ENCODE measurements at places on chromosomes 6 and 20.

- DNase-seq, result no peak
Measured at GRCh38 chr20:24733416-24733815, 215.7 kb upstream of the CST7 start.

DNA sequence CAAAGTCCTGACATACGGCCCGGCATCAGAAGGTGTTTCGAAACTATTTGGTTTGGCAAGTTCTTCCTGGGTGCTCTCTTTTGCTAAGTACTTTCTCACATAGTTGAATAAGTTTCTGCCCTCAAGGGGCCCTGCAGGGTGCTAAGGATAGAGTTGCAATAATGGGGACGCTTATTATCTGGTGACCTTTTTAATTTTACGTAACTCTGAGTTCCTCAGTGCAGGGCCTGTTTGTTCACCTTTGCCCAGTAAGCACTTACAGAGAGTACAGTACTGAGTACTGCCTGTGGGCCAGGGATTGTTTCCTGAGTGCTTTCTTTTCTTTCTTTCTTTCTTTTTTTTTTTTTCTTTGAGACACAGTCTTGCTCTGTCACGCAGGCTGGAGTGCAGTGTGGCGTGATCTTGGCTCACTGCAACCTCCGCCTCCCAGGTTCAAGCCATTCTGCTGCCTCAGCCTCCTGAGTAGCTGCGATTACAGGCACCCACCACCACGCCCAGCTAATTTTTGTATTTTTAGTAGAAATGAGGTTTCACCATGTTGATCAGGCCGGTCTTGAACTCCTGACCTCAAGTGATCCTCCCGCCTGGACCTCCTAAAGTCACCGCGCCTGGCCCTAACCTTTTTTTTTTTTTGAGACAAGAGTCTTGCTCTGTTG is 4.5 kb upstream of the PXMP4 start:
- no peak for DNase-seq

- DNase-seq, result no peak
Measured at GRCh38 chr6:44122801-44123200, 4.5 kb downstream of the MRPL14 start.

- DNase-seq, result no peak
Measured at GRCh38 chr20:41436679-41437078, 70.1 kb upstream of the EMILIN3 start.

GRCh38 chr20:29123861-29124260 is 2133.6 kb upstream of the DEFB115 start:
- DNase-seq, result no peak

GRCh38 chr20:2836035-2836434 is 4.4 kb downstream of the PCED1A start:
- no peak for DNase-seq

GRCh38 chr6:19297880-19298279 is 539.3 kb upstream of the ID4 start:
- DNase-seq, result peak; percentile 99

GRCh38 chr6:143695969-143696663 is 18.4 kb downstream of the PHACTR2 start:
- no peak for DNase-seq

GRCh38 chr6:32974541-32975308 is 6.3 kb downstream of the BRD2 start:
- no peak for DNase-seq

DNA sequence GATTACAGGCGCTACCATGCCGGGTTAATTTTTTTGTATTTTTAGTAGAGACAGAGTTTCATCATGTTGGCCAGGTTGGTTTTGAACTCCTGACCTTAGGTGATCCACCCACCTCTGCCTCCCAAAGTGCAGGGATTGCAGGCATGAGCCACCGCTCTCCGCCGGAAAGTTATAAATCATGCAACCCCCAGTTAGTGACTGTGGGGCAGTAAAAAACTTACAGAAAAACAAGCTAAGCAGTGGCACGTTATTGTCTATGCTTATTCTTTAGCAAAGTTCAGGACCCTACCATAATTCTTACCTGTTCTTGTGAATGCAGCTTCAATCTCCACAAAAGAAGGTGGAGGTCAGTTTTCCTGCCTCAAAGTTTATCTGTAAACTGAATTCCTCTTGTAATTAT is 47.5 kb upstream of the BTN3A2 start:
- DNase-seq, result no peak

- DNase-seq, result no peak
Measured at GRCh38 chr6:73032586-73032985, 192.7 kb downstream of the KHDC1L start.

GRCh38 chr20:34049897-34050695 is 56.4 kb downstream of the RALY start:
- DNase-seq, result no peak

GRCh38 chr6:33343953-33344611 is 26.5 kb upstream of the ZBTB22 start:
- DNase-seq, result no peak

DNA sequence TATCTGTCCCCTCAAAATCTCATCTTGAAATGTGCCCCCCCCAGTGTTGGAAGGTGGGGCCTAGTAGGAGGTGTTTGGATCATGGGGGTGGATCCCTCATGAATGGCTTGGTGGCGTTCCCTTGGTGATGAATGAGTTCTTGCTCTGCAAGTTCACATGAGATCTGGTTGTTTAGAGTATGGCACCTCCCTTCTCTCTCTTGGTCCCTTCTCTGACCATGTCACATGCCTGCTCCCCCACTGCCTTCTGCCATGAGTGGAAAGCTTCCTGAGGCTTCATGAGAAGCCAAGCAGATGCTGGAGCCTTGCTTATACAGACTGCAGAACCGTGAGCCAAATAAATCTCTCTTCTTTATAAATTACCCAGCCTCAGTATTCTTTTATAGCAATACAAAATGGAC is 70.9 kb downstream of the MAN1A1 start:
- DNase-seq, result no peak

DNA sequence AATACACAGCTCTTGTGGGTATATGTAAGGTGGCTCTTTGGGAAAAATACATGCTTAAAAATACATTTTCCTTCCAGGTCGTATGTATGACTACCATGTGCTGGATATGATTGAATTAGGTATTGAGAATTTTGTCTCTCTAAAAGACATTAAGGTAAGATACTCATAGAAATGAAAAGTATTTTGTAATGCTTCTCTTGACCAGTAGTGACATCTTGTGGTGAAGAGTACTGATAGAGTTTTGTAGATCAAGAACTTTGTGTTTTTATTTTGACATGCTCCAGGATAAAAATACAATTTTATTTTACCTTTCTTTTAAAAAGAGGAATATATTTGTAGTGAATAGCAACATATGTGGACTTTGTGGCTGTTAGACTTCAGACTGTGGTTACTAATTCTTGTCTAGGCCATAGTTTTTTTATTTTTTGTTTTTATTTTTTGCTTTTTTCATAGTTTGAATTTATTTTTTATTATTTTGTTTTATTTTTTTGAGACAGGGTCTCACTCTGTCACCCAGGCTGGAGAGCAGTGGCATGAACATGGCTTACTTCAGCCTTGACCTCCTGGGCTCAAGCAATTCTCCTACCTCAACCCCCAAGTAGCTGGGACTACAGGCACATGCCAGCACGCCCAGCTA is 17.9 kb downstream of the RPF2 start:
- no peak for DNase-seq

- DNase-seq, result no peak
Measured at GRCh38 chr20:23011008-23011721, 23.9 kb upstream of the SSTR4 start.

GRCh38 chr20:53760025-53760441 is 166.4 kb upstream of the ZNF217 start:
- DNase-seq, result no peak

- no peak for DNase-seq
Measured at GRCh38 chr6:13124131-13124530, 204.2 kb downstream of the TBC1D7 start.

DNA sequence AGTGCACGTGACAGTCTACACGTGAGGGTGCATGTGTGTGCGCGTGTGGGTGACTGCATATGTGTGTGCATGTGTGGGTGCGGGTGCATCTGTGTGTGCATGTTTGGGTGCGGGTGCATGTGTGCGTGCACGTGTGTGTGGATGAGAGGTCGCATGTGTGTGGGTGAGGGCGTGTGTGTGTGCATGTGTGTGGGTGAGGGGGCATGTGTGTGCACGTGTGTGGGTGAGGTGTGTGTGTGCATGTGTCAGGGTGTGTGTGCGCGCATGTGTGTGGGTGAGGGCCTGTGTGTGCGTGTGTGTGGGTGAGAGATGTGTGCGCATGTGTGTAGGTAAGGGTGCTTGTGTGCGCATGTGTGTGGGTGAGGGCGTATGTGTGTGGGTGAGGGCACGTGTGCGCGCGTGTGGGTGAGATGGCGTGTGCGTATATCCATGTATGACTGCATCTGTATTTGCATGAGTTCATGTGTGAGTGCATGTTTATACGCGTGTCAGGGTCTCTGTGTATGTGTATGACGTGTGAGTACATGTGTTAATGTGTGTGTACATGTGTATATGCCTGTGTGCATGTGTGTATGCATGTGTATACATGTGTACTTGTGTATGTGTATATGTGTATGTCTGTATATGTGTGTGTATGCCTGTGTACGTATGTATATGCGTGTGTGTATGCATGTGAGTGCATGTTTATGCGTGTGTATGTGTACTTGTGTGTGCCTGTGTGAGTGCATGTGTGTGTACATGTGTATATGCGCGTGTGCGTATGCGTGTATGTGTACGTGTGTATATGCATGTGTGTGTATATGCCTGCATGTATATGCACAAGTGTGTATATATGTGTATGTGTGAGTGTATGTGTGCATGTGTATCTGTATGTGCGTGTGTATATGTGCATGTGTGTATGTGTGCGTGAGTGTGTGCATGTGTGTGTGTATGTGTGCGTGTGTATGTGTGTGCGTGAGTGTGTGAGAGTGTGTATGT is 4.1 kb upstream of the LIME1 start:
- DNase-seq, result no peak

DNA sequence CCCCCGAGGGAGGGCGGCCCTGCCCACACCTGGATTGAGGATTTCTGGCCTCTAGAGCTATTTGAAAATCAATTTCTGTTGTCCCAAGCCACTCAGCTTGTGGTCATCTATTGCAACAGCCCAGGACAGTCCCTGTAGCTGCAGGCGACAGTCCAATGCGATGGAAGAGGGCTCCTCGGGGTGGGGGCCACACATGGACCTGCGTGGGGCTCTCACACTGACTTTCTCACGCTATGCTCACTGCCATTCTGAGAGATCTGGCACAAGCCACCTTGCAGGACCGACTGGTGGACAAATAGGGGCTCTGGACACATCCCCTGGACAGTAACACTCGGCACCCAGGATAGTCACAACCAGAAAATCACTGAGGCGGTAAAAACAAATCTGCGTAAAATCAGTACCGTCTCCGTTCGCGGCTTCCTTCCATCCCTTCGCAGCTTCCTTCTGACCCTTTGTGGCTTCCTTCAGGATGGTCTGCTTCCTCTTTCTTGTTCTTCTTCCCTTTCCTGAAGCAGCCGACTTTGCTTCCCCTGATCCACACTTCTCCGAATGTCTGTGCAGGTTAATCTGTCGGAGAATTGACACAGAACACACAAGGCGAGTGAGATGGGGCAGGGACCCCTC is 21.8 kb downstream of the CTCFL start:
- DNase-seq, result no peak

DNA sequence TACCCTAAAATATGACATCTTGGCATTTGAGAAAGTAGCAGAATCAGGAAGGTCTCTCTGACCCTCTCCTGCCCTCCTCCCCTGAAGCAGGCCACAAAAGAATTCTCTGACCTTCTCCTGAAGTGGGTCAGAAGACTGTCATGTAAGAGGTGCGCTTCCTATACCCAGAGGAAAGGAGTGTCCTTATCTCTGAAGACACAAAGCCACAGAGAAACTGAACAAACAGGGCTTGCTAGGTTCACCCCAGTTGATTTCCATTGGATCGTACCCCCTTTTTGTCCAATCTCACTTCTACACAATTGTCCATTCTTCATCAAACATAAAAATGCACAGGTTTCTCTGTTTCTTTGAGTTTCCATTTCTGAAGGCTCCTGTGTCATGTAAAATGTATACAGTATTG is 272.0 kb upstream of the SOX4 start:
- DNase-seq, result no peak

GRCh38 chr6:143697076-143697800 is 19.5 kb downstream of the PHACTR2 start:
- DNase-seq, result no peak

- DNase-seq, result no peak
Measured at GRCh38 chr6:30725713-30726505, 5.8 kb downstream of the TUBB start.

DNA sequence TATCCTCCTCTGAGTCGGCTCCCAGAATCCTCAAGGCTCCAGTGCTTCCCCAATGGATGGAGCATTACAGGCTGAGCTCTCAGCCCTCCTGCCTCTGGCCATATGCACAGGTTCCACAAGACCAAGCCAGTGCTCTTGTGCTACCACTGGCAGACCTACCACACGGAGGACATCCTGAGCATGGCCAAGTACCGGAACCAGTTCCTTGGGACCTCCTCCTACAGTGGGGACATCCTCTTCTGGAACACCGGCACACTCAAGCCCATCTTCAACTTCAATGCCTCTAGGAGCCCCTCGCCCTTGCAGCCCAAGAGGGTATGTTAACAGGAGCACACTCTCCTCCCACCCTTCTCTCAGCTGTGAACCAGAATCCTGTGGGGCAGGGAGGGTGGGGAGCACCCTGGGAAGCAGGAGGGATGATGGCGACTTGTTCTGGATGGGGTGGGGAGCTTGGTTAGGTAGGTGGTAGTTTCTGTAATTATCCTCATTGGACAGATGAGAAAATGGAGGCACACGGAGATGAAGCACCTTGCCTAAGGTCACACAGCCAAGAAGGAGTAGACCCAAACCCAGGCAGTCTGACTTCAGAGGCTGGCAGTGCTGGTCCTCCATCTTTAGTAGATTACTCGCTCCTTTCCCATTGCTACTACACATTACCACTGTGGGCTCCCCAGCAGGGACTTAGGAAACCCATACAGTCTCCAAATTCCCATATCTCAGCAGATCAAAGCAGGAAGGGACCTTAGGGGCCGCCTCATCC is 58.6 kb downstream of the EFCAB8 start:
- DNase-seq, result no peak

DNA sequence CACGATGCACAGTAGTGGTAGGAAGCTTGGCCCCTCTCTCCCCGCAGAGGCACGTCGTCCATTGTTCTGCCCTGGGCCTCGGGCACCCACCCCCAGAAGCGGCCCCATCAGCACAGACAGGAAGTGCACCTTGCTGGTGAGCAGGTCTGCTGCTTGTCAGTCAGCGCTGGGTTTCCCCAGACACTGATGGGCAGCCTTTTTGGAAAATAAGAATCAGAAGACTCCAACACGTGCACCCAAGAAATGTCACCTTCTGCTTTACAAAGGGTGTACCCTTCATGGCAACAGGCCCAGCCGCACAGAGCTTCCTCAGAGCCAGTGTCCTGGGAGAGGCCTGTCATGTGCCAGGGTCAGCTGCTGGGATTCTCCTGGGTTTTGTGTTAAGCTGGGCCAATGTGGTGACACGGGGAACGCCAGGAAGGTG is 34.7 kb upstream of the IRF4 start:
- no peak for DNase-seq

- no peak for DNase-seq
Measured at GRCh38 chr6:29791786-29792122, 35.9 kb upstream of the HLA-G start.

GRCh38 chr6:80329496-80329895 is 223.0 kb downstream of the BCKDHB start:
- no peak for DNase-seq

- DNase-seq, result no peak
Measured at GRCh38 chr6:20907486-20908071, 373.3 kb downstream of the CDKAL1 start.

GRCh38 chr6:138346302-138347195 is 31.2 kb upstream of the SMIM28 start:
- DNase-seq, result no peak

Measured in NCI-H2029 (cell line).